ENCODE measurements at places on chromosomes 7 and 10. TPM values are rescaled to one million over a fixed set of nuclear protein-coding genes. Genes with fewer than 3 reads are reported as not detected.

GRCh38 chr7:22718200-22718711, 8.7 kb upstream of the IL6 start:
- no peak overlapping the region for H3K4me3 ChIP-seq
- H3K4me1 ChIP-seq: peaks cover 2% of the 10 kb centered on the region
- no peaks in the 10 kb centered on the region for H3K36me3 ChIP-seq
- H3K27me3 ChIP-seq: peaks cover 3% of the 10 kb centered on the region
- DNase-seq: no peak

- no peak for DNase-seq
- no peaks in the 10 kb centered on the region for H3K36me3 ChIP-seq
- peaks cover 15% of the 10 kb centered on the region for H3K27me3 ChIP-seq
Observed at GRCh38 chr7:43546231-43546630, 36.7 kb upstream of the STK17A start.

Gene CYP2E1
- total RNA-seq: 0.46 TPM

Gene ERVW-1
- not detected for total RNA-seq

Gene PRSS2
- not detected for total RNA-seq

Gene AKR1B15
- total RNA-seq: not detected

- no peak for DNase-seq
- H3K4me3 ChIP-seq: no peak overlapping the region
- H3K27ac ChIP-seq: no peak overlapping the region
- H3K4me1 ChIP-seq: no peaks in the 10 kb centered on the region
- no peaks in the 10 kb centered on the region for H3K36me3 ChIP-seq
Observed at GRCh38 chr7:42645906-42646305, 266.0 kb downstream of the C7orf25 start.

- no peak for DNase-seq
- H3K27ac ChIP-seq: no peak overlapping the region
- no peak overlapping the region for H3K4me3 ChIP-seq
- no peaks in the 10 kb centered on the region for H3K4me1 ChIP-seq
- H3K27me3 ChIP-seq: peaks cover 3% of the 10 kb centered on the region
- H3K36me3 ChIP-seq: no peaks in the 10 kb centered on the region
Observed at GRCh38 chr7:87709258-87709657, 81.1 kb downstream of the RUNDC3B start.

- no peak overlapping the region for H3K4me3 ChIP-seq
- no peaks in the 10 kb centered on the region for H3K4me1 ChIP-seq
- no peak for DNase-seq
- no peaks in the 10 kb centered on the region for H3K27me3 ChIP-seq
- H3K36me3 ChIP-seq: no peaks in the 10 kb centered on the region
Observed at GRCh38 chr10:76176166-76176550, 744.7 kb downstream of the LRMDA start.

DNA sequence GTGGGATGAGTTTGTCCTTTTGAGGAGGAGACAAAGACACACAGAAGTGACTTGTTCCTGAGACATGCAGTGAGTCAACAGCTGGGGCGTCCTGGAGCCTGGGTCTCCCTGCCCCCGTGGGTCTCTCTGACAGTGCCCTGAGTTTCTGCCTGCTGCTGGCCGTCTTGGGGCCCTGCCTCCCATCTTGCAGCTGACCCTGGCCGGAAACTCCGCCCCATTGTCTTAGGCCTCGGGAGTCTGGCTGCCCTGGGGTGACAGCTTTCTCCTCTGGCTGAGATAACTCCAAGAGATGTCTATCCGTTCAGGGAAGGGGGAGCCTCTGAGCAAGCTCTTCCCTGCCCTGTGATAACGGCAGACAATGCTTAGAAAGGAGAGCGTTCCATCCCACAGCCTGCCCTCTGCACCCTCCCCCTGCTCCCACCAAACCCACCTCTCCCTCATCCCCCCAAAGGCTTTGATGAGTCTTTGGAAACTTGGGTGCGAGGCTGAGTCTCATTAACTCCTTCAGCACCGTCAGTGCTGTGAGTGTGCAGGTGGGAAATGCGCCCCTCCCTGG, 69.5 kb upstream of the PODXL start:
- DNase-seq: no peak
- peaks cover 13% of the 10 kb centered on the region for H3K27me3 ChIP-seq
- no peaks in the 10 kb centered on the region for H3K4me1 ChIP-seq
- no peak overlapping the region for H3K4me3 ChIP-seq

DNA sequence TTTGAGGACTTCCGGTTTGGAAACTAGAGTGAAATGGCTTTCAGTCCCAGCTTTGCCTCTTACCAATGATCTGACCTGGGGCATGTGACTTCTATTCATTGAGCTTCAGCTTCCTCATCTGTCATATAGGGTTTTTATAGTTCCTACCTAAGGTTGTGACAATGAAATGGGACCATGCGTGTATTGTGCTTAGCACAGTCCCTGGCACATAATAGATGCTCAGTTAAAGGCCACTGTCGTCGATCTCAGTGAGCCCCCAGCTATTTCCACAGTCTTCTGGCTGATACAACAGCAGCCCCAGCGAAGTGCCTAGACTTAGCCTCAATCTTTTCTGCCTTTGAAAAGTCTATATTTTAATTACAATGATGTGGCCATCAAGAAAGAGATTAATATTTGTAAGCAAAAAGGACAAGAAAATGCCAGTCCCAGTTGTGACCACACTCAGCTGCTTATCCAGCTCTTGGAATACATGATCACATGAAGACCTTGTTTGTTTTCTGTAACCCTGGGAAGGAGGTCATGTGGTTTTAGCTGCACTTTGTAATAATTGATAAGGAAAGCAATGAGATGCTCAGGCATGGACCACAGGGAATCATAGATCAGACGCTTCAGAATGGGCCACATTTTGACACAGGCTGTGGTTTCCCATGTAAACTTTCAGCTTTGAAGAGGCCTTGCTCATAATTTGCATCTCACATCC, 44.6 kb downstream of the VWA2 start:
- no peak overlapping the region for H3K4me3 ChIP-seq
- H3K4me1 ChIP-seq: no peaks in the 10 kb centered on the region
- H3K27ac ChIP-seq: no peak overlapping the region
- H3K36me3 ChIP-seq: no peaks in the 10 kb centered on the region
- DNase-seq: no peak

DNA sequence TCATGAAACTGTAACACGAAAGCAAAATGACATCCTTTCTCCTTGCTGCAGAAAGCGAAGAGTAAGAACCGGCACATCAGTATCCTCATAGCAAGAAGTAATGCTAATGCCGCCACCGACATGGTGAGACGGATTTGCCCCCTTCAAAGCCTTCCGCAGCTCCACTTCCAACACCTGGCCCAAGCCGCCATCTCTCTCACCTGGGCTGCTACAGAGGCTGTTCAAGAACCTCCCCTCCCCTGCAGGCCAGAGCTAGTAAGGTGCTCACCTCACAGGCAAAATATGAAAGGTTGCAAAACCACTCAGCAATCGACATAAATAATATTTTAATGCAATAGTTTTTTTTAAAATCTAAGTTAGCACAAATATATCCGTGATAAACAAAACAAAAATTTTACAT, 123.9 kb upstream of the FRMD4A start:
- H3K4me1 ChIP-seq: no peaks in the 10 kb centered on the region
- H3K27ac ChIP-seq: no peak overlapping the region
- H3K27me3 ChIP-seq: no peaks in the 10 kb centered on the region
- H3K4me3 ChIP-seq: no peak overlapping the region
- H3K36me3 ChIP-seq: no peaks in the 10 kb centered on the region
- no peak for DNase-seq

Gene WEE2
- total RNA-seq: not detected

Gene AEBP1
- 5.5 TPM for total RNA-seq

Gene AUTS2
- 4.7 TPM for total RNA-seq

DNA sequence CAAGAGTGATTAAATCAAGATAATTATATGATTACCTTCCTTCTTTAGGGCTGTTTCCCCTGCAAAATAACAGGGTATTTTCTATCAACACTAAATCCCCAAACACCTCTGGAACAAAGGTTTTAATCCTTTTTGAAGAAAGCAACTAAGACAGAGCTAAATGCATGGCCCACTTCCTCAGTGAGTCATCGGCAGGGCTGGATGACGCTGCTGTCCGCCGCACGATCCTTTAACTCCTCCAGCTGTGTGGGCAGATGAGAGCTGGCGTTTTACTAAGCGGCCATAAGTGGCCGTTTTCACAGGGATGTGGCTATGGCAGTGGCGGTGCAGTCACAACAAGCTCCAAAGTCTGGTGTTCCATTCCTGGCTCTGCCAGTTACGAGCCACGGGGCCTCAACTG, 76.0 kb upstream of the C1QL3 start:
- DNase-seq: no peak
- H3K27ac ChIP-seq: no peak overlapping the region
- no peaks in the 10 kb centered on the region for H3K4me1 ChIP-seq
- H3K4me3 ChIP-seq: no peak overlapping the region
- no peaks in the 10 kb centered on the region for H3K27me3 ChIP-seq
- peaks cover 41% of the 10 kb centered on the region for H3K36me3 ChIP-seq

Gene TEX47
- not detected for total RNA-seq

Gene STEAP1
- total RNA-seq: 0.50 TPM

- H3K4me3 ChIP-seq: no peak overlapping the region
- no peaks in the 10 kb centered on the region for H3K27me3 ChIP-seq
- H3K27ac ChIP-seq: peak overlapping the region; percentile 6
- peaks cover 9% of the 10 kb centered on the region for H3K4me1 ChIP-seq
- no peak for DNase-seq
- H3K36me3 ChIP-seq: peaks cover 33% of the 10 kb centered on the region
Observed at GRCh38 chr10:26525586-26525985, 87.4 kb downstream of the APBB1IP start.

GRCh38 chr7:106139265-106140251, 27.4 kb upstream of the SYPL1 start:
- no peaks in the 10 kb centered on the region for H3K4me1 ChIP-seq
- no peaks in the 10 kb centered on the region for H3K27me3 ChIP-seq
- no peak overlapping the region for H3K27ac ChIP-seq

GRCh38 chr7:117803476-117803875, 69.8 kb downstream of the CTTNBP2 start:
- H3K36me3 ChIP-seq: no peaks in the 10 kb centered on the region
- H3K4me3 ChIP-seq: no peak overlapping the region
- DNase-seq: no peak
- H3K27me3 ChIP-seq: no peaks in the 10 kb centered on the region
